ENCODE measurements at places on chromosomes 3 and 15. TPM values are rescaled to one million over a fixed set of nuclear protein-coding genes. Genes with fewer than 3 reads are reported as not detected.

GRCh38 chr15:79442911-79443310, 10.8 kb downstream of the MINAR1 start:
- H3K27me3 ChIP-seq = peaks cover 7% of the 10 kb centered on the region
- no peak overlapping the region for H3K27ac ChIP-seq
- DNase-seq = no peak
- H3K4me3 ChIP-seq = no peak overlapping the region
- no peaks in the 10 kb centered on the region for H3K4me1 ChIP-seq

- H3K27ac ChIP-seq = peak overlapping the region; percentile 77
- peak; percentile 39 for DNase-seq
- H3K27me3 ChIP-seq = peaks cover 2% of the 10 kb centered on the region
- peak overlapping the region; percentile 6 for H3K4me3 ChIP-seq
- no peaks in the 10 kb centered on the region for H3K36me3 ChIP-seq
- peaks cover 14% of the 10 kb centered on the region for H3K4me1 ChIP-seq
Observed at GRCh38 chr3:57007521-57008460, 52.7 kb upstream of the SPATA12 start.

DNA sequence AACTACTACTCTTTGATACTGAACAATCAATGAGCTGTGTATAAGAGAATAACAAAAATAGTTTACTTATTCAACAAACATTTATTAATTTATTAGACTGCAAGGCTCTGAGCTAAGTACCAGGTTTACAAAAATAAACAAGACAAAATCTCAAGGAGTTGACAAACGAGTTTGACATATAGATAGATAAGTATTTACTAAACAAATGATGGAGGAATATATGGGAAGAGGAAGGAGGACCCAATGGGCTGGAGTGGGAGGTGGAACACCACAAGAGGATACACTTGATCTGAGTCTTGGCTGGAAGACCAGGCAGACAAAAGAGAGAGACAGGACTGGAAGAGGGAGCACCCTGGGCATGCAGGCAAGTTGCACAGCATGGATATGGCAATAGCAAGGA, 47.5 kb upstream of the FSIP1 start:
- H3K4me3 ChIP-seq = no peak overlapping the region
- no peaks in the 10 kb centered on the region for H3K36me3 ChIP-seq
- DNase-seq = no peak
- H3K4me1 ChIP-seq = no peaks in the 10 kb centered on the region
- peaks cover 45% of the 10 kb centered on the region for H3K27me3 ChIP-seq

- H3K36me3 ChIP-seq = no peaks in the 10 kb centered on the region
- H3K27ac ChIP-seq = no peak overlapping the region
- no peak for DNase-seq
- H3K27me3 ChIP-seq = no peaks in the 10 kb centered on the region
Observed at GRCh38 chr3:162764808-162765071, 1268.1 kb downstream of the OTOL1 start.

Gene CCDC54
- not detected for total RNA-seq

DNA sequence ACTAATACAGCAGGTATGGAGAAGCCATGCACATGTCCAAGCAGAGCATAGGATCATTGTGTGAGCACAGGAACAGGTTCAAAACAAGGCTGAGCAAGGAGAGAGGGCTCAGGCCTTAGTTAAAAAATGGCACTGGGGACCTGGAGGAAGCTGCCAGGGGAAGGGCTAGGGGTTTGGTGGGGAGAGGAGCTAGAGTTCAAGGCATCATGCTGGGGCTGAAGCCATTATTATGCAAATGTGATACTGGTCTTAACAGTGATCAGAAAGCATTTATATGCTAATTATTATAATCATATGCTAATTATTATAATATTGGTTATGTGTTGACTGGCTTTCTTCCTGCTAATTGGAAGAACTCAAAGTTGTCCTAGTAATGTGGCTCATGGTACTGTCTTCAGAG, 546.0 kb upstream of the CFAP20DC start:
- no peak for DNase-seq
- no peaks in the 10 kb centered on the region for H3K4me1 ChIP-seq
- peaks cover 9% of the 10 kb centered on the region for H3K27me3 ChIP-seq
- no peak overlapping the region for H3K4me3 ChIP-seq
- no peak overlapping the region for H3K27ac ChIP-seq

Gene SPINK8
- not detected for total RNA-seq

GRCh38 chr3:15782429-15782828, 15.3 kb downstream of the ANKRD28 start:
- peaks cover 25% of the 10 kb centered on the region for H3K36me3 ChIP-seq
- no peaks in the 10 kb centered on the region for H3K27me3 ChIP-seq
- no peaks in the 10 kb centered on the region for H3K4me1 ChIP-seq
- H3K27ac ChIP-seq = no peak overlapping the region
- no peak for DNase-seq
- H3K4me3 ChIP-seq = no peak overlapping the region

Gene IGDCC3
- not detected for total RNA-seq

DNA sequence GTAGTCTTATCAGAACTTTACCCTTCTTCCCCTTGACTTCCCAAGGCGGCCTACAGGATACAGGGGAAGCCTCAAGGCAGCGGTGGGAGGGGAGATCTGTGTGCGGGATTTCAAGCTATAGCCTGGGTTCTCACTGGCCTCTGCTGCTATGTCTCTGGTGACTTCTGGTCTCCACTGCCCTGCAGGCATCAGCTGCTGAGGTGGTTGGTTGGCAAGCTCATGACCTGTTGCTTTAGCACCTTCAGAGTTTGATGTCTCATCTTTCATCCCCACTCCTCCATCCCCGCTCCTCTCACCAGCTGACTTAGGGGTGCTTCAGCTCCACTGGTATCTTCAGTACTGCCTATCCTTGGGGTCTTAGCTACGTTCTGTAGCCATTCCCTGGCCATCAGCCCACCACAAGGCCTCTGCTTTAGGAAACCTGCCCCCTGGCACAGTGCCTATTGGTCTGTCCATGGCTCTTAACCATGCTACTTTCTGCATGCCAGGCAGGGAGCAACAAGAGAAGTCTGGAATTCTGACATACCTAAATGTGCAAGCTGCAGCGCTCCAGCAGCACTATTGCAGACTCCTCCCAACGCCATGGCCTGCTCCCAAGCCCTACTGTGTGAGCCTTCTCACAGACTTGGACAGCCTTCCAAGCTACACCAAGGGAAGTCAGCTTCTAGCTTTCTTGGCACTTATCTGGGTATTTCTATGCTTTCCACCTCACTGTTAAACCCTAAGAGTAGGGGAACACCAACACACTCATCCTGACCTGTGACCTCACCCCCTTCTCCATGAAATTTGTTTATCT, 1.8 kb upstream of the YEATS2 start:
- no peaks in the 10 kb centered on the region for H3K27me3 ChIP-seq
- H3K4me3 ChIP-seq = no peak overlapping the region
- H3K4me1 ChIP-seq = peaks cover 26% of the 10 kb centered on the region

Gene PLCL2
- 35.8 TPM for total RNA-seq

DNA sequence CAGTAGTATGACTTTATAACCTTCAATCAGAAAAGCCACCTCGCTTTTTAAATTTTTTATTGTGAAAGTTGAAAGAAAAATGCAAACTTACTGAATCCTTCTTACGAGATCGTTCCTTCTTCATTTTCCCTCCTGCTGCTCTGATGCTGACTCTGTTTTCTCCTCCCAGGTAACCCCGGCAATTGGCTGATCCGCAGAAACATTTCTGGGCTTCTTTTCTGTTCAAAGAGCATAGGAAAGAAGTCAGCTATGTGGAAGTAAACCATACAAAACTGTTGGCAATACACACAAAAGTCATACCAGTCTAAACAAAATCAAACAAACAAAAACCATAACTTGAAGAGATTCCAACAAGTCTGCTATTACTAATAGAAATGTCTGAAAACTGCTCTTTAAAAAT, 66.0 kb downstream of the SETD2 start:
- DNase-seq = no peak
- H3K36me3 ChIP-seq = peaks cover 38% of the 10 kb centered on the region
- H3K4me1 ChIP-seq = no peaks in the 10 kb centered on the region
- H3K4me3 ChIP-seq = no peak overlapping the region
- H3K27ac ChIP-seq = no peak overlapping the region

DNA sequence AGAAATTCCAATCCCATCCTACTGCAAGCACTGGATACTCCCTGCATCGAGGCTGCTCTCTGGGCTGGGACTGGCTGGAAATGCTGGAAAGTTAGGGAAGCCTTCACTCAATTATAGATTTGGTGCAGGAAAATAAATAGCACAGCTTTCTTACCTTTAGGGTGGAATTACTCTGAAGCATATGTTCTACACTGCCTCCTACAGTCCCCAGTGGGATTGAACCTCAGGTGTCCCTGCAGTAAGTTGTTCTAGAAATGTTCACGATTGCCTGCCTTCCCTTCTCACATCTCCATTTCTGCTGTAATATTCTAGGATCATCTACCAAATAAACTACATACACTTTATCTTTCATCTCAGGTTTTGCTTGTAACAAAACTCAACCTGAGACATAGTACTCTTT, 536.7 kb upstream of the LMCD1 start:
- H3K27ac ChIP-seq = no peak overlapping the region
- no peaks in the 10 kb centered on the region for H3K27me3 ChIP-seq
- DNase-seq = no peak
- H3K4me1 ChIP-seq = no peaks in the 10 kb centered on the region

- H3K27me3 ChIP-seq = peaks cover 15% of the 10 kb centered on the region
- no peaks in the 10 kb centered on the region for H3K4me1 ChIP-seq
- H3K36me3 ChIP-seq = no peaks in the 10 kb centered on the region
- DNase-seq = no peak
- H3K27ac ChIP-seq = no peak overlapping the region
Observed at GRCh38 chr15:62512904-62513303, 347.8 kb upstream of the C2CD4B start.

- peaks cover 36% of the 10 kb centered on the region for H3K4me1 ChIP-seq
- no peaks in the 10 kb centered on the region for H3K27me3 ChIP-seq
- H3K36me3 ChIP-seq = peaks cover 35% of the 10 kb centered on the region
Observed at GRCh38 chr3:133662278-133662651, 524 bp upstream of the TOPBP1 start.

DNA sequence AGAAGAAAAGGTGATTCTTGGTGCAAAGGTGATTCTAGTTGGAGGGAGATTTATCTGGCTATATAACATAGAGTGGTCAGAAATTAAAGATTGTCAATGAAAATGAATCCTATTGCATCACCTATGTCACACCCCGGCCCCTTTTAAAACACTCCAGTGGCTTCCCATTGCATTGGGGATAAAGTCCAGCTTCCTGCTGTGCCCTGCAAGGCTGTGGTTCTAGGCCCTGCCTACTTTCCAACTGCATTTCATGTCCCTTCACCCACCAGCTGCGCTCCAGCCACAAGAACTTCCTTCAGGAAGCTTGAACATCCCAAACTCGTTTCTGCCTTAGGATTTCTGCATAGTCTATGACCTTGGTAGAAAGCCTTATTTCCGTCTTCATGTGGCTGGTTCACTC, 118.7 kb upstream of the UMPS start:
- peaks cover 10% of the 10 kb centered on the region for H3K4me1 ChIP-seq
- no peaks in the 10 kb centered on the region for H3K36me3 ChIP-seq

GRCh38 chr3:53802256-53802880, 43.9 kb downstream of the CHDH start:
- no peaks in the 10 kb centered on the region for H3K4me1 ChIP-seq
- H3K27me3 ChIP-seq = peaks cover 7% of the 10 kb centered on the region
- no peaks in the 10 kb centered on the region for H3K36me3 ChIP-seq
- DNase-seq = no peak
- no peak overlapping the region for H3K4me3 ChIP-seq

GRCh38 chr3:6655275-6655674, 205.6 kb upstream of the GRM7 start:
- H3K4me3 ChIP-seq = no peak overlapping the region
- H3K27me3 ChIP-seq = no peaks in the 10 kb centered on the region
- H3K36me3 ChIP-seq = no peaks in the 10 kb centered on the region
- H3K27ac ChIP-seq = no peak overlapping the region

DNA sequence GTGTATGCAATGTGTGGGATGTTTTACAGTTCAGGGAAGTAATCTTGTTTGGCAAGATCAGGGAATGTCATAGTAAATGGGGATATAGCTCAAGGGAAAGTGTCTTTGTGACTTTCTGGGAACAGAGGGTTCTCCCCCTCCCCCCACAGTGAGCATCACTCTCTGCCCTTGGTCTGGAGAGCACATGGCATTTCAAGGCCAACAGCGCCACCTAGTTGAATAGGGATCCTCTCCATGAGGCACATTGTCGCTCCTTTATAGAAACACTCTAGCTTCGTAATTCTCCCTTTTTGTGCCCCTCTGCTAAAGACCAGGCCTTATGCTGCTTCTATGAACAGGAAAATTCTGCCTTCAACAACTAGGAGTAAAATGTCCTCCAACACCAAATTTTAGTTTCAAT, 37.1 kb upstream of the ARNT2 start:
- H3K27me3 ChIP-seq = no peaks in the 10 kb centered on the region
- no peak overlapping the region for H3K27ac ChIP-seq
- DNase-seq = no peak
- H3K36me3 ChIP-seq = no peaks in the 10 kb centered on the region

- H3K27ac ChIP-seq = no peak overlapping the region
- no peak overlapping the region for H3K4me3 ChIP-seq
- H3K36me3 ChIP-seq = no peaks in the 10 kb centered on the region
- H3K27me3 ChIP-seq = peaks cover 9% of the 10 kb centered on the region
- no peak for DNase-seq
Observed at GRCh38 chr15:57785959-57786358, 79.4 kb downstream of the POLR2M start.

Gene RMDN3
- 35.1 TPM for total RNA-seq
